Upper lobe of right lung (tissue), 1 donor: ENCODE measurements at places on chromosomes 2 and 18. TPM values are rescaled to one million over a fixed set of nuclear protein-coding genes. Genes with fewer than 3 reads are reported as not detected.

The DPYSL5 gene
- not detected for total RNA-seq

The B3GNT7 gene
- 53.5 TPM for total RNA-seq

The ACVR1 gene
- total RNA-seq = 34.4 TPM

The CFC1 gene
- 0.38 TPM for total RNA-seq

The WIPF1 gene
- 71.5 TPM for total RNA-seq

The SALL3 gene
- not detected for total RNA-seq

The EFEMP1 gene
- 301 TPM for total RNA-seq

The ZNG1B gene
- 30.2 TPM for total RNA-seq

The BCL2 gene
- 17.3 TPM for total RNA-seq

The UBE2F gene
- 51.4 TPM for total RNA-seq

DNA sequence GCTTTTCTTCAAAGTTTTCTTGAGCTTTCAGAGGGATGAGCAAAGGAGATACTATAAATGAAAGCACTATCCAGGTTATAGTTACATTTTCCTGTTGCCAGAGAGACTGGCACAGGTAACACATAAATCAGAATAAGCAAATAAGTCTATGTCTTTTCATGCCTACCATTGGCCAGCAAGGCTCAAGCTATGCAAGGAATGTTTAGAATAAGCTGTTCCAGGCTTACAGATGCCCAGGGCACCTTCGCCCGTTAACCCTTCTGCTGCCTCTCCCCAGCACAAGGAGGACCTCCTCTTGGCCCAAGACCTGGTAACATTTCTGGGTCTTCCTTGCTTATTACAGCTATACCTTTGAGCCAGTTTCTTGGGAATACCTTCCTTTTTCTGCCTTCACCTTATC is 233.7 kb upstream of the MEIS1 start:
- DNase-seq = no peak

- no peak for DNase-seq
Observed at GRCh38 chr2:11155381-11156035, at the start of gene SLC66A3. TSS of gene SLC66A3 (plus strand) at chr2:11155467. CDS start at chr2:11155547, 80 bp downstream.

GRCh38 chr18:51426996-51427395 is 229.5 kb upstream of the MEX3C start:
- DNase-seq = no peak

DNA sequence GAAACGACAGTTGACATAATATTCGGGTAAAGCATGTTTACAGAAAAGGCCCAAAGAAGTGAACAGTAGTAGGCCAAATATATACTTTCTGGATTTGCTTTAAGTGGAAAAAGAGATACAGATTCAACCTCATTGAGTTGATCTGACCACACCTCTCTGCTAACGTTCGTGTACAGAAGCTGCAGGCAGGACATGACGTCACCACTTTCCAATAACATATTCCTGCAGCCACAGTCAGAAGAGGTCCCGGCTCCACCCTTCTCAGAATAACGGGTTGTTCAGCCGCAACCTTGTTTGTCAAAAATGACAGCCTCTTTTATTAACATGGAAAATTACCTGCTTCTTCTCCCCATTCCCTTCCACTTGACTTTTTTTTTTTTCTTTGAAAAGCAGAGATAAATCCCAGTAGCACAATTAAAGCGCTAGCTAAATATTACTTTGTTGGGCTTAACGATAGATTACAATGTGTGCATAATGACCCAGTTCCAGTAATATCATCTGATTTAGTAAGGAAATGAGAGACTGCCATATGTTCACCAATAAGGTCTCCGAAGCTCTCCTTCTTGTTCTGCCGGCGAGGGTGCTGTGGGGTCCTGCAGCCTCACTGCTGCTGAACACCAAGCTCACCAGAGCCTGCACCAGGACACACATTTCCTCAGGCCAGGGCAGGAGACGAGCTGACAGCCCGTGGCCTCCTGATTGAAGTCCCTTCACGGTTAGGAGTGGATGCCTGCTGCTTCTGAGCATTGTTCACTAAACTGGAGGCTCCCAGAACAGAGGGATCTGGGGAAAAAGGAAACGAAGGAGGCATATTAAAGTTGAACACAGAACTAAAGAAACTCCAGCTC is 451.0 kb upstream of the SALL3 start:
- no peak for DNase-seq

DNA sequence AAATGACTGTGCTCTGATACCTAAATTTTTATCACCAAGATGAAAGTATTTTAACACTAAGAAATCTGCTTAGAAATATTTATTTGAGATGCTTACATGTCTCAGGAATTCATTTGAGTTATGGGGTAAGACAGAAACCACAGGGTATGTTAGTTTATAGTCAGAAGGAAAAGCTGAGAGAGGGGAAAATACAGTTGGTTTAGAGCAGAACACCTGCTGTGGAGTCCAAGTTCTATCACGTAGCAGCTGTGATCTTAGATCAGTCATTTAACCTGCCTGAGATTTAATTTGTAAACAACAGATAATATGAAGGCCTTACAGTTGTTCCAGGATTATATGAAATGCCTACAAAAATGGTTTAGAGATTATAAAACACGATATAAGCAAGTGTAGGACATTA is 29.0 kb downstream of the PDE6D start:
- no peak for DNase-seq

DNA sequence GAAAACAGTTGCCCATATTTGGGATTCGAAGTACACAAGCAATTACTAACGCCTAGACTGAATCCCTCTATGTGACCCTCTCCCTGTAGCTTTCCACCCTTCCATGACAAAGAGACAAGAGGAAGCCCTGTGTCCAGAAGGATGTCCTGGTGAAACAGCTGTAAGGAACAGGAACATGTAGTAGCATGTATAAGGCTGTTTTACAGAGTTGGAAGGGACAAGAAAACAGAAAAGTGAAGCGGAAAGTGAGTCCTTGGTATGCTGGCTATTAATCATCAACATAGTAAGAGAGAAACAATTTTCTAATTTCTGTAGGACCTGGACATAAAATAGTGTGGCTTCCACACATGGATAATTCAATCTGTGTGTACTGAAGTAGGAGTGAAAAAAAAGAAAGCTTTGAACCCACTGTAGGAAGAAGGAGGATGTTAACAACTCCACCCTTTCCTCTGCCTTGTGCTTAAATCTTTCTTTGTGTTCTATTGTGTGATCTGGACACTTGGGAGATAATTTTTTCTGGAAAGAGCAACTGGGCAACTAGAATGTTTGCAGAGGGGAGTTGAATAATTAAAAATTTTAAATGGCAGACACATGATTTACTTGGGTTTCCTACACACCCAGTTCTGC is 162.3 kb upstream of the ZSWIM2 start:
- DNase-seq = no peak

- DNase-seq = no peak
Observed at GRCh38 chr2:64192125-64192479, 47.9 kb upstream of the PELI1 start.

- no peak for DNase-seq
Observed at GRCh38 chr2:229511524-229511923, 202.8 kb downstream of the DNER start.

- no peak for DNase-seq
Observed at GRCh38 chr2:118696786-118697465, 150.5 kb downstream of the EN1 start.

- no peak for DNase-seq
Observed at GRCh38 chr2:209661286-209661894, 110.2 kb upstream of the UNC80 start.

- no peak for DNase-seq
Observed at GRCh38 chr2:82796132-82796531, 1662.9 kb downstream of the SUCLG1 start.

DNA sequence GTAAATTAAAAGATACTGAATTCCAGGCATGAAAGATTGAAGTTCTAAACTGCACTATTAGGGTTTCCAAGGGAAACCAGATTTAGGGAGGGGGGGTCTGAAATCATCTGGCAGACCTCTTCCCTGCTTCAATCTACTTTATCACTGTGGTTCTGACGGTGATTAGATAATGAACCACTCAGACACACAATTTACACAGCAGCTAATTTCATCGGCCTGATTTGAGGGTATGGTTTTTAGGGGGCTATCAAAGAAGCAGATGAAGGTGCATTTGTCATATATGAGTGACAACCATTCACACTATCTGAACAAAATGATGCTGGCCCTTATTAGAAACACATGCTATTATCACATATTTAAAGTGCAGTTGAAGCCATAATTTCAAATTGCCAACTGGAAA is 106.0 kb downstream of the OLA1 start:
- DNase-seq = no peak

DNA sequence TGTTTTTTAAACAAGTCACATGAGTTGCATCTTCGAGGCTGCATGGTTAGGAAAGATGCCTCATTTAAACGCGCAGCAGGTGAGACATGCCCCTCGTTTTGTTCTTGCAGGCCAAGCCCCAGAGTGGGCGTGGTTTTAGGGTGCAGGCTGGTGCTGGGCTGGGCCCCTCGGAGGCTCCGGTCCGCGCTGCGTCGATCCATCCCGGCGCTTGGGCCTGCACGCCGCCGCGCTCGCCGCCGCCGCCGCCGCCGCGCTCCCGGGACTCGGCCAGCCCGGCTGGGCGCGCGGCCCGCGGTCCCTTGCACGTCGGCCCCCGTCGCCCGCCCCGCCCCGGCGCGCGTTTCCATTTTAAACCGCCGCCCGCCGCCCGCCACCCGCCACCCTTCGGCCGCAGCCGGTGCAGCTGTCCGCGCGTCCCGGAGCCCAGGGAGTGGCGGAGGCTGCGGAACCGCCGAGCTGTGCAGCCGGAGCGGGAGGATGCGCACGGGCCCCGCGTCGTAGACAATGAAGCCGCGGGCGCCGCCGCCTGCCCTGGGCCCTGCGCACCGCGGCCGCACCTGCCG is 175.5 kb downstream of the AGAP1 start:
- DNase-seq = peak; percentile 79

GRCh38 chr2:164103271-164103670 is 367.5 kb upstream of the FIGN start:
- DNase-seq = no peak

- no peak for DNase-seq
Observed at GRCh38 chr2:161421686-161422085, 5.6 kb downstream of the TBR1 start.

GRCh38 chr2:47782671-47783485 is at the start of gene MSH6:
TSS of gene MSH6 (plus strand) at chr2:47783145. CDS start at chr2:47783234, 89 bp downstream.
- peak; percentile 94 for DNase-seq

- DNase-seq = peak; percentile 22
Observed at GRCh38 chr2:232411901-232412629, 5.4 kb downstream of the ALPG start.

DNA sequence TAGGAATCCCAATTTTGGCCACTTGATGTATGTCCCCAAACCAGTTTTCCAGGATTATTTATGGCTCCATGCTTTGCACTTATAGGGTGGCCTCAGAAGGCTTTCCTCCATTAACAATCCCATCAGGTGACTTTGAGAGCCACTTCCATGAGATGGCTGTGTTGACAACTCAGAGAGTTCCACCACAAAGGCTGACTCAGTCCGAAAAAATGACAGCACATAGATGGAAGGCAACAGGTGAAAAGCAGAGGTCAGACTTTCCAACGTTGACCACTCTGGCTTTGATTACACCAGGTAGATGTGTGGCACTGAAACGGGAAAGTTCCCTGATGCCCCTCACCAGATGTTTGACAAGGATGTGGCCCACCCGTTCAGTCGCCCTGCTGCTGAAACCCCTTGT is 431.4 kb upstream of the TNP1 start:
- DNase-seq = no peak

GRCh38 chr18:34844732-34845459 is 134.8 kb downstream of the DTNA start:
- no peak for DNase-seq

DNA sequence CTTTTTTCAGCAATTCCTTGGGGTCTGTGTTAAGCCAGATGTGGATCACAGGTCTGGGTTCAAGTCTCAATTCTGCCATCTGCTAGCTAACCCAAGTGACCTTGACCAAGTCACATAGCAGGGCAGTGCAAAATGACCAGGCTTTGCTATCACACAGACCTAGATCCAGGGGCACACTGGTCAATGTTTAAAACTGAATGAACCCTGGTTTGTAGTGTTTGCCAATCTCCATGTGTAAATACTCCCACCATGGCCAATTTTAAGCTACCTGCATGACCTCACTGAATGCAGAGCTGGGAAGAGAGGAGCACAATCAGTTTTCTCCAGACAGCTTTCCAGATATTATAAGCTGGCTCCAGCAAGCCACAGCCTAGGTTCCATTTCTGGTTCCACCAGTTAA is 142.9 kb downstream of the CHST9 start:
- no peak for DNase-seq

DNA sequence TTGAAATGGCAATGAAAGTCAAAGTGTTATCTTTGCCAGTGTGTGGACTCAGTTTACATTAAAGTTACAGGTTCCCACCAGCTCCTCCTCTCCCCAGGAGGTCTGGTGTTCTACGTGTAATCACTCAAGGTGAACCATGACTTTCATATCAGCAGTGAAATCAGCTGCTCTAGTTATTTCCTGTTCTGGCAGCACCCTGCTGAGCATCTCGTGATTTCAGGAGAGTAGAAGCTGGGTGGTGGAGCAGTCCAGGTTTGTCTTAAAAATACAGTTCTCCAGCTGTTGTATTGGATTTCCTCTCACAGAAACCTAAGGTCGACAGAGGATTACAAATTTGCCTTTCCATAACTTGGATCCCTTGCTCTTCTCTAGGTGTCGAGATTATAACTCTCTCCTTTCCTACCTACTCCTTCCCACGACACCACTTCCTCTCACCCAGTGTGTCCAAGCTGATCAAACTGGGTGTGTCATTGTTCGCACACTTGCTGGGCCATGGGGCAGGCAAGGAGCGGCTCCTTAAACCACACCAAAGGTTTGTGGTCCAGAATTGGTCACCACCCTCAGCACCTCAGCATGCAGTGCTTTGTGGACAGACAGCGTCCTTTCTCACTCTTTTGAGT is 13.0 kb upstream of the ARHGAP25 start:
- no peak for DNase-seq

DNA sequence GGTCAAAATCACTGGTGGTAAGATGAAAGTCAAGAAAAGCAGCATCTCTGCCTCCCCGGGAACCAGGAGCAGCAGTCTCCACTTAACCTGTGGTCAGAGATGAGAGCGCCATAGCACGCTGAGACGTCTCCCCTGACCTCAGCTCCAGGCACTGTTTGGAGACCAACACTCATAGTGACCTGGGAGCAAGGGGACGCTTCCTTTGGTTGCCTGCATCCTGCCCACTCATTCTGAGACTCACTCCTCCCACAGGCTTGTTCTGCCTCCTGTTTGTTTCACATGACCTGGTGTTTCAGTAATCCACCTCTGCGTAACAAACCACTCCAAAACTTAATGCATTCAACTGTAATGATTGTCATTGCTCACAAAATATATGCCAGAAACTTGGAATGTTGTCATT is 139.3 kb downstream of the ACOXL start:
- no peak for DNase-seq

- no peak for DNase-seq
Observed at GRCh38 chr18:10907749-10908148, 241.6 kb downstream of the PIEZO2 start.

- no peak for DNase-seq
Observed at GRCh38 chr18:55688030-55688429, 100.0 kb upstream of the TCF4 start.
